Islet precursor cell (in vitro differentiated cells): ENCODE measurements at places on chromosomes 3 and 15.

- no peak for DNase-seq
Observed at GRCh38 chr15:51935466-51936104, 36.0 kb downstream of the LEO1 start.

- DNase-seq, result no peak
Observed at GRCh38 chr3:10093678-10094077, 14.4 kb downstream of the FANCD2OS start.

DNA sequence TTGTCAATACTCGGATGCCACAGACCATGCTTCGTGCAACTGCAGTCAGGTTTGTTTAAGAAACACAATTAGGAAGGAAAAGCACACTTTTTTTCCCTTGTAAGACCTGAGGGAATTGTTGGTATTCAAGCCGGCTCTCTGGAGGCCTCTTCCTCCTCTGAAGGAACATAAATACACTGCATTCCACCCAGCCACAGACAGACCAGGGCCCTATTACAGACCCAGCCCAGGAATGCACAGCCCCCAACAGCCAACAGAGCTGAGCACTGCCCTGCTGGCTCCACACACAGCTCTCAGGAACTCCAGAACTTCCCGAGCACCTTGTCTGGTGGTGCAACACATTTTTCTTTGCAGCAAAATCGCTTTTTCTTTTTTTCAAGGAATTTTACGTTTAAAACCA lies 488.7 kb upstream of the PROK2 start:
- peak; percentile 98 for DNase-seq

DNA sequence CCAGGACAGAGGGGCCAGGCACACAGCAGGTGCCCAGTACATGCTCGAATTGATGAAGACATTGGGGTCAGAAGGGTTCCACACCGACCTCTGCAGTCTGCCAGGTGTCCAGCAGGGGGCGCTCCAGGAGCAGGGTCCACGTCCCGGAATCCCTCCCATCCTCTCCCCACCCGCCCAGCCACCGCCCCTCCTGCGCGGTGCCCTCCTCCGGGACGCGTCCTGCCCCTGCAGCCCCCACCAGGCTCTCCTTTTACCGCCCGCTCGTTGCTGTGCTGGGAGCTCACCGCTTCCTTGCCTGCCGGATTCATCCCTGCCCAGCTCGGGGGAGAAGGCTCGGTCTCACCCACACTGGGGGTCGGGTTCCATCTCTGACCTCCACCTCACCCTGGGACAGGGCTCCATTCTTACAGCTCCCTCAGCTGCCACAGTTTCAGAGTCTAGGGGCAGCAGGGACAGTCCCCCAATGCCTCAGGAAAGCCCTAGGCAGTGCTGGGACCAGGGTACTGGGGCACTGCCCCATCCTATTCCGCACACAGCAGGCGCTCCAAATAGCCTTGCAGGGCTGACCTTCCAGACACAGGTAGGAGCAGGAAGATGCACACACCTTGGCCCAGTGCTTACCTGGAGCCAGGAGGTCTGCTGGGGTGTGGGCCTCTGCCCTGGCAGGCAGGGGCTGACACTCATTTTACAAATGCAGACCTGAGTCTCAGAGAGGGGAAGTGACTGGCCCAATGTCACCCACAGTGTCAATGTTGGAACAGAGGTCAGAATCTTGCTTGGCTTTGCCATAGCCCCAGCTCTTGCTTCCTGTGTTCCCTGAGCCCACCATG lies 31.0 kb downstream of the GRIP2 start:
- DNase-seq, result peak; percentile 89

DNA sequence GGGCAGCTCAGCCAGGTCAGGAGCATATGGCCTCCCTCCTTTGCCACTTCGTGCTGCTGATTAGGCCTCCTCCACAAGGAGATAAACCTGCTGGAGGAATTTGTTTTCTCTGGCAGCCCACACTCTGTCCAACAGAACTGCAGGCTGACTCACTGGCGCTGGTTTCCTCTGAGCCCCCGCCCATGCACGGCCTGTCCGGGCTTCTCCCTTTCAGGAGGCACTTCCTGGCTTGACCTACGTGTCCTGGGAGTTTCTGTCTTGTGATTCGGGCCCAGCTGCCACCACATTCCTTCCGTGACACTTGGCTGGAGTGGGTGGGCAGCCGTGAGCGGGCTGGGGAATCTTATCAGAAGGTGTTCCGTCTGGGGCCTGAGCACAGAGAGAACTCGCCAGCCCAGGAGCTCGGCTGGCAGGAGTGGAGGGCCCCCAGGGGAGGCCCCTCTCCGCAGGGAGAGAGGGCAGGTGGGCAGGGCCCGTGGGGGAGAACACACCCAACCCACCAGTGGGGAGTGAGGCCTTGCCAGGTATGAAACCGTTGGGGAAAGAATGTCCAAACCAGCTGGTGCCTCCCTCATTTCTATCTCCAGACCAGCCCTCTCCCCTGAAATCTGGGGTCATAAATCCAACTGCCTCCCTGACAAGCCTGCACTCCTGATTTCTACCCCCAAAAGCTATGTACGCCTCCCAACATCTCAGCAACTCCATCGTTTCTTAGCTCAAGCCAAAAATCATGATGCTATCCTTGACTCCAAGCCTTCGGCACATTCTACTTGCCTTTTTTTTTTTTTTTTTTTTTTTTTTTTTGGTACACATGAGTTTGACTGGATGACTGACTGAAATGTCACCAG lies 110.6 kb upstream of the MEF2A start:
- DNase-seq, result peak; percentile 97

GRCh38 chr3:8884630-8885290 lies 78.5 kb downstream of the RAD18 start:
- DNase-seq, result no peak

DNA sequence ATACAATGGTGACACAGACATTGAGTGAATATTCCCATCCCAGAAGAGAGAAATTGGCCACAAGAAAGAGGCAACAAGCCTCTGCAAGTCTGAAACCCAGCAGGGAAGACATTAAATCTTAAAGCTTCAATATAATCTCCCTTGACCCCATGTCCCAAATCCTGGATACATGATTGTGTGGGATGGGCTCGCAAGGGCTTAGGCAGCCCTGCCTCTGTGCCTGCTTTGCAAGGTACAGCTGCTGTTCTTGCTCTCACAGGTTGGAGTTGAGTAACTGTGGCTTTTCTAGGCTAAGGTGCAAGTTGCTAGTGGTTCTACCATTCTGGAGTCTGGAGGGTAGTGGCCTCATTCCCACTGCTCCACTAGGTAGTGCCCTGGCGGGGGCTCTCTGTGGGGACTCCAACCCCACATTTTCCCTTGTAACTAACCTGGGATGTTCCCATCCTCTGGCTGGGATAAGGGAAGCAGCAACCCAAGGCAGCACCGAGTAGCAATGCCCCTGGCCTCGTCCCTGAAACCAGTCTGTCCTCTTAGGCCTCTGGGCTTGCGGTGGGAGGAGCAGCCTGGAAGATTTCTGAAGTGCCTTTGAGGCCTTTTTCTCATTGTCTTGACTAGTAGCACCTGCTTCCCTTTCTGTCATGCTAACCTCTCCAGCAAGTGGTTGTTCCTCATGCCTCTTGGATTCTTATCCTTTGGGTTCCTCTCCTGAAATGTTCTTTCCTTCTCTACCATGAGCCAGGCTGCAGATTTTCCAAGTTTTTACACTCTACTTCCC lies 90.0 kb downstream of the FAM174B start:
- no peak for DNase-seq

GRCh38 chr3:15645740-15646501 lies 44.4 kb downstream of the BTD start:
- DNase-seq, result peak; percentile 94

DNA sequence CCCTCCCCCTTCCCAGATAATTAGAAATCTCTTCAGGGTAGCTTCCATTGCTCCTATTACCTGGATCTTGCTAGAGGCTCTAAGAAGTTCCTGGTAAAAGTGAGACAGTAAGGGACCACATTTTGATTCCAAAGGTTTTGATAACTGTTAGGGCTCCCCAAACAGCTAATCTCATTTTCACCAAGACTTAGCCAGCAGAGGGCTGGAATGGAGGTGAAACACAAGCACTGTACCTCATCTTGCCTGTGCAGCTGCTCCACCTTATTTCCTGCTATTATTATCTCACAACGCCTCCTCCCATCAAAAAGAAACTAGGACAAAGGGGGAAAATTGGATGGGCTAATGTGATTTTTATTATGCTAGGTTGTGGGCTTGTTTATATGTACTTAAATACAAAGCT lies 7.3 kb downstream of the SETD5 start:
- DNase-seq, result no peak

DNA sequence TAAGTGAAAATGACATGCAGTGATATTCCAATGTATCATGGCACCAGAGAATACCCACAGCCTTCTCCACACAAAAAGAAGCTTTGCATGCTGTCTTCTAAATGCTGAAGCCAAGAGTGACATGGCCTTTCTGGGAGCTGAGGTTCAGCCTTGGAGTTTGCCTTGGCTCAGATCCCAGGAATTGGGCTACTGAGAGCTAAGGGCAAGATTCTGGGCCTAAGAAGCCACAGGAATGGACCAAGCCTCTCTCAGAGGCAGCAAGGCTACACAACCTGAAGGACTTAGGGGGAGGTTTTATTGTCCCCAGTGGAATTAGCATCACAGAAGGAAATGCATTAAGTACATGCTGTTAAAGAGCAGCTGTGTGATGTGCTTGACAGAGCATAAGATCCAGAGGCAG lies 1078.5 kb downstream of the TUSC7 start:
- DNase-seq, result no peak

- DNase-seq, result no peak
Observed at GRCh38 chr15:59688423-59688781, 718 bp downstream of the BNIP2 start.

GRCh38 chr3:185631108-185631507 lies 45.0 kb downstream of the SENP2 start:
- DNase-seq, result no peak

- DNase-seq, result no peak
Observed at GRCh38 chr3:172749230-172749965, 1.1 kb upstream of the ECT2 start.

DNA sequence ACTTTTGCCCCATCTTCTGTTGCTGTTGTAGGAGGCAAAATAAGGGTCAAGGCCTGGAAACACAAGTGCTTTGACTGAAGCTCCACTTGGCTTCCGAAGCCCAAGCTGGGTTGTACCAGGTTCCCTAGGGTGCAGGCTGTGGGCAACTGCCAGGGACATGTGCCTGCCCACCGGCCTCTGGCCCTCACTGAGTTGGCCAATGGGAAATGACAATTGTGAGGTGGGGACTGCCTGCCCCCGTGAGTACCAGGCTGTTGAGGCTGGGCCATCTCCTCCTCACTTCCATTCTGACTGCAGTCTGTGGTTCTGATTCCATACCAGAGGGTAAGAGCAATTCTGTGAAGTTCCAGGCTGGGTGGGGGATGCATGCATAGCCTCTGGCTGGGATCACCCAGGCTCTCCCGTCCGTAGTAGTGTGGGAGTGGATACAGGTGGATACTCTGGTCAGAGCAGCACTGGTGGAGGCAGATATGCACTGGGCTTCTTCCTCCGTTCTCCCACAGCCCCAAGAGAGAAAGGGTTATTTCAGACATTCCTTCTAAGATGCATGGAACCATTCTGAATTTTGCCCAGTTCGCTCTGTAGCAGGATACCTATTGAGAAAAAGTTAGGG lies at the start of gene ADIPOQ:
TSS of gene ADIPOQ (plus strand) at position 285 of the 613 bp plus-strand sequence. CDS start 10,349 bp downstream, outside the sequence.
- DNase-seq, result peak; percentile 45

- DNase-seq, result no peak
Observed at GRCh38 chr3:98722389-98722788, 40.8 kb upstream of the ST3GAL6 start.

DNA sequence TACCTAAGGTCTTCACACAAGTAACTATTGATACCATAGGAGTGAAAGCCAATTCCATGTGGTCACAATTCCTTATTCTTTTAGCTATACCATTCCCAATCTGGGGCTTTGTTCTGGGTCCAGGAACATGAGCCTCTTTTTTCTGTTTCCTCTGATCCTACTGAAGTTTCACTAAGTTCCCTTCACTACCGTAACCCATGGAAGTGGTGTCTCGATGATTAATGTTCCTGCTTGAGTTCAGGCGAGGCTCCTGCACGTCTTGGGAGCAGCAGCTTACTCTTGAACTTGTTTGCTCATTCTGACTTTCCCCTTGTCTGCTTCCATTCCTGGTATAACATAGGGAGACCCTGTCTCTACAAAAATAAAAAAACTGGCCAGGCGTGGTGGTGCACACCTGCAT lies 23.6 kb downstream of the ZNF592 start:
- no peak for DNase-seq

GRCh38 chr3:185796431-185797107 lies 28.3 kb downstream of the IGF2BP2 start:
- DNase-seq, result no peak

DNA sequence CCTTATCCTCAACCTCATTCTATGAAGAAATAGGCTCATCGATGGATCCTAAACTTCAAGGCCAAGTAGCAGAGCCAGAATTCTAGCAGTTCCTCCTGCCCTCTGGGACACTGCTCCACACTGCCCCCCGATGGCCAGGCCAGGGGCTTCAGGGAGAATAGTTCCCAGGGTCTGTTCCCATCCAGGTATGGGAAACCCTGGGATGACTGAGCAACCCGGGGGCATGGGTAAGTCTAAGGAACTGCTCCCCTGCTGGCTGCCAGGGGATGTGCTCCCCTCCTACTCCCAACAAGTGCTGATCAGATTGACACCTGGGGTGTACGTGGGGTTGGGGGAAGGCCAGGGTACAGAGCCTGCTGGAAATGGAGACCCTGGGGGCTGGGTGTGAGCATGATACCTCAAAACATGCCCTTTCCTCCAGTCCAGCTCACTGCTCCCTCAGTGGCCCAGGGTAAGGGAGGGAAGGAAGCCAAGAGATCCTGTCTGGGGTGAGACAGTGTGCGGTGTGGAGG lies 7.6 kb downstream of the ULK3 start:
- peak; percentile 96 for DNase-seq

DNA sequence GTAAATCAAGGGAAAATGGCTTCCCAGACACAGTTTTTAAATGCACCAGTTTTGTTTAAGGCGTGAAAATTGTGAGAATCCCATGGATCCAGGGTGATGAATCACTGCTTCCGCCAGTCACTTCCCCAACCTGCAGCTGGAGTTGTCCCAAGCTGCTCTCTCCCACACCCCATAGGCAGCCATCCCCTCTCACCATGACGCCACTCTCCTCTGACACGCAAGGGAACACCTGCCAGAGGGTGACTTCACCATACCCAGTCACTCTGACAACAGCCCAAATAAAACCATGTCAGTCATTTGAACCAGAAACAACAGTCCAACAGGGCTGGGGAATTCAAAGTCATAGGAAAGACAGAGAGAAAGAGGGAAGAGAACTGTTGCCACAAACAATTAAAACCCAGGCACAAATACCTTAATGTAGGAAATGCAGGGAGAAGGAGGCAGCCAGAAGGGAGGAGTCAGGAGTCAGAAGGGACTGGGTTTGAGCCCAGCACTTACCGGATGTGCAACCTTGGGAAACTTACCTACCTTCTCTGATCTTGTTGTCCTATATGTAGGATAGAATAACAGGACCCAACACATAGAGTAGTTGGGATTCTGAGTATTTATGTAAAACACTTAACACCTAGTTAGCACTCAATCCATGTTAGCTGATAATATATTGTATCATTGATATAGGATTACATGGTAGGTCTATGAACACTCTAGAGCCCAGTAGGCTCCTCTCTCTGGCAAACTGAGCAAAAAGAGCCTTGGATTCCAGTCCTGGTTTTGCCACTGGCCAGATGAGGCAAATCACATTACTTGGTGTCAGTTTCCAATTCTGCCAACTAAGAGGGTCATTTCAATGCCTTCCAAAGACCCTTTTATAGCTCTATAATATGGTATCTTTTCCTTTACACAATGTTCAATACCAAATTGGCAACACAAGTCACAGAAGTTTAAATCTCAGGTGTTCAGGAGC lies 326.3 kb upstream of the ICE2 start:
- DNase-seq, result no peak

GRCh38 chr15:72824112-72824511 lies 40.6 kb upstream of the ADPGK start:
- no peak for DNase-seq

GRCh38 chr3:190941694-190942260 lies 79.3 kb upstream of the GMNC start:
- no peak for DNase-seq
